G401 (cell line): ENCODE measurements at places on chromosomes 11 and 22. TPM values are rescaled to one million over a fixed set of nuclear protein-coding genes. Genes with fewer than 3 reads are reported as not detected.

- DNase-seq = no peak
Observed at GRCh38 chr11:103395612-103396011, 286.4 kb downstream of the DYNC2H1 start.

DNA sequence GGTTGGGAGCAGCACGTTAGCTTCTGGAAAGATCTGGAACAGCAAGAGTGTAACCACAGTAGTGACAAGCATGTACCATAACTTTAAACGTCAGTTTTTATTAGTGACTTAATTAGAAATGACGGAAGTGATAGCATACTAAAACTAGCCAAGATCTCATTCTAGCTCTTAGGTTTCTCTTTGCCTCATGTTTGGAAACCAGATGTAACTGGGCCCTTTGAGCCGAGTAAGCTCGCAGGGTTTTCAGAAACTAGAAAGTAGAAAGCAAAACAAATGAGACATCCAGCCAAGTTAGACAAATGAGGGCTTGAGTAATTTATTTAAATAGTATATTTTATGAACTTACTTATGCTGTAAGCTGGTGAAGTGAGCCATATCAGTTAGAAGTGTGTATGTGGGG lies 40.2 kb upstream of the SLC5A12 start:
- no peak for DNase-seq

- DNase-seq = no peak
Observed at GRCh38 chr22:42817556-42817955, 39.5 kb downstream of the ARFGAP3 start.

- no peak for DNase-seq
Observed at GRCh38 chr11:131094827-131095226, 178.5 kb upstream of the SNX19 start.

- DNase-seq = no peak
Observed at GRCh38 chr11:12448131-12448939, 71.0 kb downstream of the PARVA start.

- DNase-seq = no peak
Observed at GRCh38 chr22:49999063-49999945, 13.3 kb downstream of the IL17REL start.

DNA sequence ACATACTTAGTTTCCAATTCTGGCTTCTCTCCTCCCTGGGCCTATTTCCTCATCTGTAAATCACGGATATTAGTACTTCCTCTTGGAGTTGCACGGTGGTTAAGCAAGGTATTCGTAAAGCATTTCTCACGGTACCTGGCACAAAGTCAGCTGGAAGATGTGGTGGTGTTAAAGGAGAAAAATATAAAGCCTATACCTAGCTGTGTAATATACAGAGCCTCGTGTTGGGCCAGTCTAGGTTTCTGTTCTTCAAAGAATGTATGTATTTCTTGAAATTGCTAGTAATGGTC lies 47.2 kb downstream of the DBX1 start:
- no peak for DNase-seq

DNA sequence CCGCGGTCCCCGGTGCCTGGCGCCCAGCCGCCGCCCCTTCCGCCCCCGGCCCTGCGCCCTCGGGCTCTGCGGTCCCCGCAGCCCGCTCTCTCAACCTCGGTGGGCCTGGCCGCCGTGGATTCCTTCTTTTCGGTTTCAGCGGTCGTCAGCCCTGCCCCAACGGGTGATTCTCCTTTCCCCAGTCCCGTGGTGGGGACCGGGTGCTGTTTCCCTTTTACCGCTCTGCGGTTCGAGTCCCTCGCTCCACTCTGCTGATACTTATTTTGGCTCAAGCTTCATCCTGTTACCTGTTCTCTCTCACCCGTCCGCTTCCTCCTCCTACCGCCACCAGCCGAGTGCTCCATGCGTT lies 494 bp downstream of the ZDHHC5 start:
- peak; percentile 16 for DNase-seq

- no peak for DNase-seq
Observed at GRCh38 chr11:30424321-30424720, 101.4 kb downstream of the ARL14EP start.

BACE1 gene
- total RNA-seq = 2.3 and 9.7 TPM in 2 replicates

APOA4 gene
- total RNA-seq = not detected in 2 replicates

FOSL1 gene
- 23.6 and 30.8 TPM in 2 replicates for total RNA-seq

SLC16A8 gene
- total RNA-seq = not detected in 2 replicates

BTBD18 gene
- not detected in 2 replicates for total RNA-seq
